Right lung (tissue), 10 donors: ENCODE measurements at places on chromosomes 2 and 18.

DNA sequence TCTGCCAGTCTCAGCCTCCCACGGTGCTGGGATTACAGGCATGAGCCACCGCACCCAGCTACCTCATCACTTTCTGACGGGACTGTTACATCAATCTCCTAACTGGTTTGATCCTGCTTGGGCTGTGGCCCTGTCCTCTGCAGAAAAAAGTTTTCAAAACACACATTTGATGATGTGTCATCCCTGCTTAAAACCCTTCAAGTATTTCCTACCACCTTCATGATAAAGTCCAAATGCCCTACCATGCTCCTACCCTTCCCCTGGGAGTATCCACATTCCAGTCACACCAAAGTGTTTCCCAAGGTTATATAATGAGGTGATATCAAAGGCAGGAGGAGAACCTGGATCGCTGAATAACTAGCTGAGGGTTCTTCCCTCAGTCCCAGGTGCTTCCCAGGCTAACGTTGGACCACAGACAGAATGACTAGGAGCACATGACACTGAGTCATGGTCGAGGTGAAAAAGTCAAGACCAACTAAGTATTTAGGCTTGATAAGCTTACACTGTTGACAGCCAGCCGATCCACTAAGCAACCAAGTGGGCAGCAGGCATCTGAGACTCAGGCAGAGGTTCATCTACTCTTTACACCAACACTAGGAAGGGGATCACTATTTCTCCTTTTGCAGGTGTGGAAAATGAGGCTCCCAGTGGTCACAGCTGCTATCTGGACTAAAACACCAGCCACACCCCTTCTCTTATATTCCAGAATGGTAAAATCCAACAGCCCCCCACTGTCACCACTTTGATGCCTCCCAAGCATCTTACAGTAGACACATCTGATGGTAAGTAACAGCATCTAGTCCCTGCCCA lies 31.8 kb downstream of the CYRIA start:
- no peak for DNase-seq

GRCh38 chr18:76167845-76168621 lies 327.0 kb downstream of the ZNF516 start:
- no peak for DNase-seq

DNA sequence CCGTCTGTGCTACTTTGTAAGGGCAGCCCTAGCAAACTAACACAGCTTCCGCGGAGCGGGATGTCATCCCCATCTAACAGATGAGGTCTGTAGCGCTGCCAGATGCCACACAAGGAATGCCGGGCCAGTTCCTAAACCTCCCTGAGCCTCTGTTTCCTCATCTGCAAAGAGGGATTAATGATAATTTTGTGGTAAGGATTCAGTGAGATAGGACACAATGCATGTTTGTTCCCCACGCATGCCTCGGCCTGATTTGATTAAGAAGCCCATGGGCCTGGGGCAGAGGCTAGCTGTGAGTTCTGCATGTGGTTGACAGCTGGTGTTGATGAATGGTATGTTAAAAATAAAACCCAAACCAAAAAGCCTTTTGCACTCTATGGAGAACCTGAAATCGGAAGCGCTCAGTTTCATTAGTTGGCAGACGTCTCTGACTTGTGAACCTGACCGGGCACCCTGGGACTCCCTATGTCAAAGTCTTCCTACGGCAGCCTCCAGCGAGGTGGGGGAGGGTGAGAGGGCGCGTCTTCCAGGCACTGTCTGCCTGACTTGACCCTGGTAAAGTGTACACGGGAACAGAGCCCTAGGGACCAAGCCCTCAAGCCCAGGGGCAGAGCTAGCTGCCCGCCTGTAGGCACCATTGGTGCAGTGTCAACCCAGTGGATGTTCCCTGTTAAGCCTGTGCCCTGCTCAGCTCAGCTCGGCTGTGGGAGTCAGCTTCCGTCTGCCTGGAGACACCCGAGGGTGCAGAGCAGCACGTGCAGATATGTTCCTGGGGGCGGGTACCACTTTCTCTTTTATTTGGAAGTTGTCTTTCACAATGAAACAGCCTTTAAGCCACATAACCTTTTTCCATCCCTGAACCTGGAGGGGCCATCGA lies 14.8 kb upstream of the INHBB start:
- DNase-seq = no peak

GRCh38 chr2:24231461-24231881 lies 56.6 kb downstream of the FAM228A start:
- no peak for DNase-seq

GRCh38 chr2:181459621-181460021 lies 2.4 kb downstream of the ITGA4 start:
- no peak for DNase-seq

GRCh38 chr2:98664323-98664722 lies 55.9 kb downstream of the UNC50 start:
- DNase-seq = no peak

- no peak for DNase-seq
Measured at GRCh38 chr18:74414953-74415515, 42.1 kb downstream of the DIPK1C start.

- no peak for DNase-seq
Measured at GRCh38 chr2:96144481-96145035, 682 bp downstream of the DUSP2 start.
